ENCODE measurements at places on chromosomes 16 and 17.

- DNase-seq = no peak
These were observed 96.1 kb upstream of the CDH5 start for GRCh38 chr16:66270333-66270927.

- DNase-seq = no peak
These were observed 33.8 kb upstream of the CRISPLD2 start for GRCh38 chr16:84785843-84786581.

DNA sequence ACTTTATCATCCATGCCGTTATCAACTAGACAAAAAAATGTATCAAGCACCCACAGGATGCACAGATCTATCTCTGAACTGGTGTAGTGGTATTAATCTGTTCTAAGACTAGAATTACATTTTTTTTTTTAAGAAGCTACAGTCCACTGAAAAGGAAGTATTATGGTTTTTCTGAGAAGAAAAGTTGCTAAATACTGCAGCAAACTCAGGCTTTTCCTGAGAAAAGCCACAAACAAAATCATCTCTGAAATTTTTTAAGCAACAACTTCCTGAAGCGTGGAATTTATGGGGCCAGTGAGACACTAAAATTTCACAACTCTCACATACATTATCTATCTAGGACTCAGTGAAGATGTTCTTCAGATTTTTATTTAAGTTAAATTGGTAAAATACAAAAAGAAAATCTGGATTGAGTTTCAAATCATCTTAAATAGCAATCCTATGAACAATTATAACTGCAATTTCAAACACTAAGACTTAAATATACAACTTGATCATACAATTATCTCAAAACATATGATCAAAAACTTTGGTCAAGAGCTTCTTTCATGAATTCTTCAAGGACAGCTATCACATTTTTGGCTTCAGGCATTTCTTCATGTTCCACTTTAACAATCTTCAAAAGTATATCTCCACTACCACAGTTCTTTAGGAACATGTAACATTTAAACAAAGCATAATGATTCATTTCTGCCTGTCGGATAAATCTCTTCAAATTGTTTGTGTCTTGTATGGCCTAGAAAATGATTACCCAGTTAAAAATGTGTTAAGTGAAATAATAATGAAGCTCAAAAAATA, 10.5 kb downstream of the C17orf75 start:
- DNase-seq = no peak

DNA sequence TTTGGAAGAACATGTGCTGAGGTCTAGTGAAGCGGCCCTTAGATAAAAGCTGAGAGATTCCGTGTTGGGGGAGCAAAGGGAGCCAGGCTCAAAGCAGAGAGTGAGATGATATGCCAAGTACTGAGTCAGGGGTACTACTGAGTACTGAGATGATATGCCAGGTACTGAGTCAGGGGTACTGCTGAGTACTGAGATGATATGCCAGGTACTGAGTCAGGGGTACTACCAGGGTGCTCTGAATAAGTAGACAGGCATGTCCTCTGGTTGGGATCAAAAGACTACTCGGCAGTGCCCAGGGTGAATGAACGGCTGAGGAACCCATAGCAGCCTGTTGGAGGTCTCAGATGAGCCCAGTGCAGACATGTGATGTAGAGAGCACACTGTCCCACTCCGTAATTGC, 239.0 kb downstream of the SOX9 start:
- DNase-seq = no peak

DNA sequence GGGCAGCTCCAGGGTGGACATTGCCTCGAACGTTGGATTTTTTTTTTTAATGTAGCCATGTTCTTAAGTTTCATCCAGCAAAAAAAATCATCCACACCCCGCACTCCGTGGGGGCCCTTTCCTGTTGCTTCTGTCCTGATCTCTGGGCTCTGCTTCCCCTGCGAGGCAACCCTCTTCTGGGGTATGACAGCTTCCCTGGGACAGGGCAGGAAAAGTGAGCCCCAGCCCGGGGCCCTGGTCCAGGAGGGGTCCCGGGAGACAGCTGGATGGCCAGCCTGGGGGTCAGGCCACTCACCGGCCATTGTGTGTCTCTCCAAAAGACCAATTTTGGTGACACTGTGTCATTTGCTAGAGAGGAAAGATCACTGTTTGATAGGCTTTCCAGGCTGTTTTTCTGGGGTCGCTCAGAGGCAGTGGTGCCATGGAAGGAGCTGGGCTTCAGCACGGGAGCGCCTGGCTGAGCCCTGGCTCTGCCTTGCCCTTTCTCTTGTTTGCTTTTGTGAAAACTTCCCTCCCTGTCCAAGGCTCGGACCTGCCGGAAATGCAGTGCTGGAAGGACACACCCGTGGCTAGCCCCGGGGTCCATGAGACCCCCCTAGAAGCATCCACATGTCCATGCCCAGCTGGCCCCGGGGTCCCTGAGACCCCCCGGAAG, 41.0 kb upstream of the CHMP6 start:
- no peak for DNase-seq

DNA sequence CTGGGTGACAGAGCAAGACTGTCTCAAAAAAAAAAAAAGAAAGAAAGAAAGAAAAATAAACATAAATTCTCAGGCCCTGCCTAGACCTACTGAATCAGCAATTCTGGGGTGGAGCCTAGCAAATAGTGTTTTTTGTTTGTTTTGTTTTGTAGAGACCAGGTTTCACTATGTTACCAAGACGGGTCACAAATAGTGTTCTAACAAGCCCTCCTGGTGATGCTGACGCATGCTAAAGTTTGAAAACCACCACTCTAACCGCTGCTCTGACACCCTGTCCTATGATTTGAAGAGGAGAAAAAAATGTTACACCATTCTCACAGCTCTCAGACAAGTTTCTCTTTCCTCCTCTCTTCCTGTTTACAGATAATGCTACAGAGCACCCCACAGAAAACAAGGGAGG, 1.5 kb downstream of the MRPL10 start:
- DNase-seq = no peak
